ENCODE measurements at places on chromosomes 4 and X. TPM values are rescaled to one million over a fixed set of nuclear protein-coding genes. Genes with fewer than 3 reads are reported as not detected.

Gene KIT
- 0.49 TPM for total RNA-seq

Gene NLGN3
- total RNA-seq = 4.4 TPM

Gene SCRG1
- not detected for total RNA-seq

Gene PAGE4
- total RNA-seq = not detected

Gene UBQLN2
- total RNA-seq = 49.6 TPM

Gene UGT2B10
- total RNA-seq = not detected

Data from CD4-positive, CD25-positive, alpha-beta regulatory T cell (primary cell).